ENCODE measurements at places on chromosomes 16 and 17. TPM values are rescaled to one million over a fixed set of nuclear protein-coding genes. Genes with fewer than 3 reads are reported as not detected.

- no peak for DNase-seq
Measured at GRCh38 chr16:65622151-65622550, 500.3 kb upstream of the CDH11 start.

DNA sequence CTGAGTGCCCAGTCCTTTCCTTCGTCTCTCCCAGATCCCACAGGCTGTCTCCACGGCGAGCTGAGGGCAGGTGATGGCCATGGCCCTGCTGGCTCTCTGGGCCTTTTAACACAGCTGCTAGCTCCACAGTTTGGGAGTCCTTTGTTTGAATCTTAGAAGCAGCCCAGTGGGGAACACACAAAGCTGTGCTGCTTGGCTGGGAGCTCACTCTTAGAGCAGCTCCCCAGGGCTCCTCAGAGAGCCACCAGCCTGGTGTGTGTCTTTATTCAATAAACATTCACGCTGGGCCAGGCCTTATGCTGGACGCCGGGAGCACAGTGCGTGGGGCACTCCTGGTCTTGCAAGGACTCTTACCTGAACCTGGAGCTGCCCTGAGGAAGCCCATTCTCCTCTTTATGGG lies 29.7 kb downstream of the WNT3 start:
- DNase-seq = no peak

GRCh38 chr16:88349903-88350900 lies 32.6 kb upstream of the ZNF469 start:
- DNase-seq = no peak

- DNase-seq = no peak
Measured at GRCh38 chr16:53216798-53217197, 162.0 kb downstream of the CHD9 start.

DNA sequence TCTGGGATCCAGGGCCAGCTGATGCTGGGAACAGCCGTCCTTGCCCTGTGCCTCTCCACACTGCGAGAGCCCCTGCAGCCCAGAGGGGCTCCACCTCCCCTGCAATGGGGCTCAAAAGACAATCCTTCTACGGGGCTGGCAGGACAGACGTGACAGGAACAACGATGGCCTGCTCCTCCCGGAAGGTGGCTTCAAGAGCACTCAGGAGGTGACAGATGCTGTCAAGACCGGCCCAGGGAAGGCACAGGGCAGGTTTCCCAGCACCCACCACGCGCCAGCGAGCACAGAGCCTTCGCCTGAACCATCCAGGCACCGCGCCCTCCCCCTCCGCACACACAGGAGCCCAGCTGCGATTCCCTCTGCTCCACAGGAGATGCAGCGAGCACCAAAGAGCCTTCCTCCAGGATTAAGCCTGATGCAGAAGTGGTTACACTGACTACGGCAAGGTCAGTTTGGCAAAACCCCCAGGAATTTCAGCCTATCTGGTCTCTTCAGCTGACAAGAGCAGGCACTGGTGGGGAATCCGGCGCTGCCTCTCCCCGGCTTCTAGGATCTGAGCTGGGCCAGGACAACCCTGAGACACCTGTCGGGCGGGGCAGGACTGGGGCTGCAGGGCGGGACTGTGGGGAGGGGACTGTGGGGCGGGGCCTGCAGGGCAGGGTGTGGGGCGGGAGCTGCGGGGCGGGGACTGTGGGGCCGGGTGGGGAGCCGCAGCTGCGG lies 103.4 kb downstream of the ZNF778 start:
- no peak for DNase-seq

DNA sequence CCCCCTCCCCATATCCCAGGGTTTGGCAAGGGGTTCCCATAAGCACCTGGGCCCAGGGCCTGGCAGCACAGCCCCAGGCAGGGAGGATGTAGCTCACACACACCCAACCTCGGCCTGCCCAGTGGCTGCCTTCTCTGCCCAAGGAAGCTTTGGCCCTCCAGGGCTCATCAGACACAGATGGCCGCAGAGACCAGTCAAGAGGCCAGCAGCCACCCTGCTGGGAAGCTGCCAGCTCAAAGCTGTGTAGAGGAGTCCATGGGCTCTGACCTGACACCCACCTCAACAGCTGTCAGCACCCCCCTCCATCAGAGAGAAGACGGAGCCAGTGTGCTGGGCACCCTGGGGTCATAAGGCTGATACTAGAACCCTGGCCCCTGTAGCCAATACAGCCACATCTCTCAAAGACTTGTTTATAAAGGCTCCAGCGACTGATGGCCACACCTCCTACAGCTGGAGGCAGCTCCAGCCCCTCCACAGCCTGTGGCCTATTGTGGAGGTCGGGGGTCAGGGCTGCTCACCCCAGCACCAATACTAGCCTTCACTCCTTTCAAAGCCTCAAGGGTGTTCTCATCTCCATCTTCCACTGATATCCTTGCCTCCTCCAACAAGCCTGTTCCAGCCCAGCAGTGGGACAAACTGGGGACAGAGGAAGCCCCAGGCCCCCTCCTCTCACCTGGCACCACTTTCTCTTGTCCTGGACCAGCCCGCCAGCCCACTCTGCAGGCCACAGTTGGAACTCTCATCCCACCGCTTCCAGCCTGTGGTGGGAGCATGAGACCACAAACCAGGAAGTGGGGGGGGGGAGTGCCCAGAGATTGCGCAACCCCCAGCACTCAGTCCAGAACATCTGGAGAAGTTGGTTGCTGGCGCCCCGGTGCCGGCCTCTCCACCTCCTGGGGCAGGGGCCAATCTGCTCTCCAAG lies 2.2 kb upstream of the MPG start:
- DNase-seq = no peak

OR3A3 gene
- total RNA-seq = not detected

KRT31 gene
- 1.9 TPM for total RNA-seq

EVPL gene
- total RNA-seq = 0.33 TPM

JPT1 gene
- total RNA-seq = 92.1 TPM

Measured in thymus (tissue), 14 donors.